Right kidney (tissue), 9 donors: ENCODE measurements at places on chromosomes 13 and 19.

DNA sequence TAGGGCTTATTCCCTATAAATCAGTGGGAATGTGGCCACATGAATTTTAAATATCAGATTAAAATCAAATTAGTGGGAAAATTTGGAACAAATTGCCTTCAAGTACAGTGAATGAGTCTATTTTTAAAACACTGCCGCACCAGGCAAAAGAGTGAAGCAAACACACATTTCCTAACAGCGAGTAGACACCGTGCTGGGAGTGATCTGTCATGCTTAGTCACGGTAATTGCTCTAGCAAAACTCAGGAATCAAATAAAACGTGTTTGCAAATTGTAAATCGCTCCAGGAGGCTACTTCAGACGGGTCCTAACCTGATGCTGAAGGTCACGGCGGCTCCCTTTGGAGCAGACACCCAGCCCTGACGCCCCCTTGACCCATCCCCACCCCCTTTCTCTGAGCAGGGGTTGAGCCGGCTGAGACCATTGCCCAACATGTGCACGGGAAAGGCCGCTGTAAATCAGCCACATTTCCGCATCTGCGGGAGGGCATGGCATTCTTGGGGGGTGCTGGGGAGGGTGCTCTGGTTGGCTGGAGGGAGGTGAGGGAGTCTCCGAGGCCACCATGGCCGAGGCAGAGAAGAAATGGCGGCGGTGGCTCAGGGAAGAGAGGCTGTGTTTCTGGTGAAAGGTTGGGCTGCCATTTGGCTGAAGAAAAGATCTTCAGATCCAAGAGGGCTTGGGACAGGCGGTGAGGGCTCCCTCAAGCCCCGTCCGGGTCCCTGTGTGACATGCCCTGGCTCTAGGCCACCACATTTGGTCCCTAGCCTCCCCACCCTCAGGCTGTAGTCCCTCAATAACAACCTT, 8.9 kb downstream of the CEBPA start:
- peak; percentile 50 for DNase-seq

- DNase-seq = no peak
Measured at GRCh38 chr19:4059891-4060620, 6.6 kb downstream of the ZBTB7A start.

DNA sequence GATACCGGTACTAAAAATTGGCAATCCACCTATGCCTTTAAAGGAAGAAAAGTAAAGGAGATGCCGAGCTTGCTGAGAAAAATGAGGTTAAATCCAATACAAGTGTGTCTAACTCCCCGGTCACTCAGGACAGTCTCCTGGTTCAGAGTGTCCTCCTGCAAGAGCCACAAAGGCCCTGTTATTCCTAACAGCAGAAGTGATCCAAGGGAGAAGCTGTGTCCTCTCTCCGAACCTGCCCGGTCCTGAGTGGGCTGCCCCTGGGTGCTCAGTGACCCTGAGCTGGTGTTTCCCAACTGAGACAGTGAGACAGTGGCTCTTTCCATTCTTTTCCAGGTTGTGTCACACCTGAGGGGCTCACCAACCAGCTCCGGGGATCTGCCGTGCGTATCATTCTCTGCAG, 4.8 kb downstream of the GJB6 start:
- no peak for DNase-seq

DNA sequence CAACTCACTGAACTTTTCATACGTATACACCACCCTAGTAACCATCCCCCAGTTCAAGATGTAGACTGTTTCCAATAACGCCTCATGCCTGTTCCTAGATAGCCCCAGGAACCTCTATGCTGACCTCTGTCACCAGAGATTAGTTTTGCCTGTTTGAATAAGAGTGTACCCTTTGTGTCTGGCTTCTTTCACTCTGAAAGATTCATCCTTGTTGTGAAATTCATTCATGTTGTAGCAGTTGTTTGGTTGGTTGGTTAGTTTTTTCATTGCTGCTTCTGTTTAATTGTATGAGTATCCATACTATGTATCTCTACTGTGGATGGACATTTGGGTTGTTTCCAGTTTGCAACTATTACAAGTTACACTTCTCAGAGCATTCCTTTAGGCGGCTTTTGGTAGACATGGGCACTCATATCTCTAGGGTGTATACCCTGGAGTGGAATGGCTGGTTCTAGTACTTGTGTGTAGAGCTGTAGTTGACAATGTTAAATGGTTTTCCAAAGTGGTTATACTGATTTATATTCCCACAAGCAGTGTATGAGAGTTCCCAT, 1.6 kb downstream of the RNASEH2B start:
- DNase-seq = peak; percentile 18

DNA sequence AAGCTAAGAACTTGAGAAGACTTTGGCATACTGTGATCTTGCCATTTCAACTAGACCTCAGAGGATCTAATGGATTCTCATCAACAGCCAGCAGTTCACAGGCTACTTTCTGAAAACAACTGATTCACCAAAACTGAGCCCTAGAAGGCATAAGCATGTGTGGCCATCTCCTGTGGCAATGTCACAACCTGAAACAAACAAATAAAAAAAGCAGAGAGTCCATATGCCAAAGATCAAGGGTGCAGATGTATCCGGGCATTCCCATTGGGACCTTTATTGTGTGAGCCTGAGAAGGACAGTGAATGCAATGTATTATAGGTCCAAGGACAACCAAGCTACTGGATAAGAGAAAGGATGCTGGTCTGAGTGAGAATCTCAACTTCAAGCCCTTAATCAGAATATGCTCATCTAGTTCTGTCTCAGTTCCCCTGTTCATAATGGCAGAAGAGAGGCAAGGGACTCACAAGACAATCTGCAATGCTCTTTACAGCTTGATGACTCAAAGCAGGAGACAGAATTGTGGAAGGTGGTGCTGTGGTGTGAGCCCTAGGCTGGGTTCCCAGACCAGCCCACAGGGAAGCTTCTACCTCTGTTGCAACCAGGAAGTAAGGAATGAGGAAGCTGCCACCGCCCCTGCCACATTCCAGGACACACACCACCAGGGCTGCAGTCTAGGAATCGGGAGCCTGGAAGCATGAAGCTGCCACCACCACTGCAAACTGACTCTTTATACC, 133.7 kb downstream of the RAP2A start:
- DNase-seq = no peak

GRCh38 chr19:15498156-15498858, 10.0 kb upstream of the CYP4F22 start:
- no peak for DNase-seq

GRCh38 chr13:27427641-27428040, 3.2 kb downstream of the GTF3A start:
- DNase-seq = no peak
